ENCODE measurements at places on chromosomes 7 and 10.

GRCh38 chr10:74011770-74012169 is 13.9 kb downstream of the VCL start:
- peak; percentile 76 for DNase-seq

DNA sequence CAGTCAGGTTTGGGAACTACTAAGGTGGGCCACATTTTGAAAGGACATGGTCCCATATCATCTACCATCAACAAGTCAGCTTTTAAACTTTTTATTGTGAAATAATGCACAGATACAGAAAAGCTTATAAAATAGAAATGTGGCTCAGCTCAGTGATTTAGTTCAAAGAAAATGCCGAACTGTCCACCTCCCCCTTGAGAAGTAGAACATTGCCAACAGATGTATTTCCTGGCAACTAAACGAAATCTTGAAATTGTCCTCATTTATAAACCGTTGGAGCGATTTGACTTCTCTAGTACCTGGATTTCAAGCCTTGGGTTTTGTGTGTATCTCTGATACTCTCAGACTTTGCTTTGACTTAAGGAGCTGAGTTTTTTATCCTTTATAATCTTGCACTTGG is 32.7 kb upstream of the SMNDC1 start:
- DNase-seq = no peak

- no peak for DNase-seq
Measured at GRCh38 chr10:77229704-77230103, 407.9 kb downstream of the KCNMA1 start.

- DNase-seq = no peak
Measured at GRCh38 chr10:59995862-59996261, 89.5 kb upstream of the CCDC6 start.

DNA sequence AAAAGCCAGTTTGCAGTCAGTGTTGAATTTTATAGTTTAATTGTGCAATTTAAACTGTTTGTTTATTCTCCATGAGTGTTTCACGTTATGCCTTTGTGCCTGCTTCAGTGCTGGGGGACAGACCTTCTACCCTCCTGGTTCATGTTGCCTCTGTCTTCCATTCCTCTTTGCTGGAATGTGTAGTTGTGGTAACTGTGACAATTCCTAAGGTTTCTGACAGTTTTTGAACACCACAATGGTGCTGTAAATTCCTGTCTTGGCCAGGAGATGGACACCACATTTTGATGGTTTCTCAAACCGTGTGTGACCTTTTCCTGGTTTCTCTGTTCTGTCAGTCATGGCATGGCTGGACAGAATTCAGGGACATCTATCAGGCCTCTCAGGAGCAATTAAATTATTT is 201.7 kb downstream of the BICC1 start:
- no peak for DNase-seq

DNA sequence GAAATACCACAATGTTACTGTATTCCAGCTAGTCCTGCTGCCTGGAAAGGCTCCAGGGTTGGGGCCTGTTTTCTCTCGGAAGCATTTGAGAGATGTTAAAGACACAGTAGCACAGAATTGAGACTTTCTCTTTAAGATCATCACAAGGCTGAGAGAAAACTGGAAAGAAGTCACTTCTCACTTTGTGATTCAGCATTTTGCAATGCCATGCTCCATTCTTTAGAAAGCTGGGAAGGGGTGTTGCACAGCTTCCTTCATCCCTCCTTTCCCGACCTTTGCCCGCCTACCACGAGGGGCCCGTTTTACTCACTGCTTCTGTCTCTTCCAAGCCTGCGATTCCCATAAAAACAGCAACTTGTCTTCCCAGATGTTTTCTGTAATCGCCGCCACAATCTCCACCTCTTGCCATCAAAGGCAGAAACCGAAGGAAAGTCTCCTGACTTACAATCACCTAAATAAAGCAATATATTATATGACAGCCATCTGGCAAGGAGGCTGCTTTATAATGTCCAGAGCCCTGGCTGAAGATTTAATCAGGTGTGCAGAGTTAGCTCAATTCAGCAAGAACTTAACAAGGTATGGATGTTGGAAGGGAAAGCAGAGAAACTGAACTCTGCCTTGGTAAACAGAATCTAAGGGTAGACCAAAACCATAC is 18.9 kb downstream of the NOD1 start:
- peak; percentile 92 for DNase-seq

DNA sequence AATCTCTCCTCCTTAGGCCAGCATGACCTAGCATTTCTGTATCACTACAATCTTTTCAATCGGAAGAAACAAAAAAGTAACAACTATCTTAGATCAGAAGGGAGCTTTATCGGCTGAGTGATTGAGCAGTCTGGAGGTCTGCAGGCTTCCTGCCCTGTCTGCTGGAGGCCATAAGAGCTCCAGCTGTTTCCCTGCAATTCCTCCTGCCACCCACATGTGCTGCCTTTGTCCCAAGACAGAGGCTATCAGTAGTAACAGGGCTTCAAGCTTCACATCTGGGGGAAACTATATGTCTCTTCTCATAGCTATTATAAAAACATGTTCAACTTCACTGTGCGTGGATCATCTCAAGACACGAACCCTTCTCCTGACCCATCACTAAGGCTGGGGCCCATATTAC is 70.1 kb upstream of the VWC2 start:
- no peak for DNase-seq

DNA sequence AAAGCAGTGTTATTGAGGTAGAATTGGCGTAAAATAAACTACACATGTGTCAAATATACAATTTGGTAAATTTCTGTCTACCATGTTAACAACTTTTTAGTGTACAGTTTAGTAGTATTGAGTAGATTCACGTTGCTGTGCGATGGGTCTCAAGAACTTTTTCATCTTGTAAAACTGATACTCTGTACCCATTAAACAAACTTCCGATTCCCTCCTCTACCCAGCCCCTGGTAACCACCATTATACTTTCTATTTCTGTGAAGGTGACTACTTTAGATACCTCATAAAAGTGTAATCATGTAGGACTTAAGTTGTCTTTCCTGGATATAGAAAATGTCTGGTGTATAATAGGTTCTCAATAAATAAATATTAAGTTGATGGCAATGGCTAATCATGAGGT is 408.5 kb upstream of the POT1 start:
- no peak for DNase-seq

DNA sequence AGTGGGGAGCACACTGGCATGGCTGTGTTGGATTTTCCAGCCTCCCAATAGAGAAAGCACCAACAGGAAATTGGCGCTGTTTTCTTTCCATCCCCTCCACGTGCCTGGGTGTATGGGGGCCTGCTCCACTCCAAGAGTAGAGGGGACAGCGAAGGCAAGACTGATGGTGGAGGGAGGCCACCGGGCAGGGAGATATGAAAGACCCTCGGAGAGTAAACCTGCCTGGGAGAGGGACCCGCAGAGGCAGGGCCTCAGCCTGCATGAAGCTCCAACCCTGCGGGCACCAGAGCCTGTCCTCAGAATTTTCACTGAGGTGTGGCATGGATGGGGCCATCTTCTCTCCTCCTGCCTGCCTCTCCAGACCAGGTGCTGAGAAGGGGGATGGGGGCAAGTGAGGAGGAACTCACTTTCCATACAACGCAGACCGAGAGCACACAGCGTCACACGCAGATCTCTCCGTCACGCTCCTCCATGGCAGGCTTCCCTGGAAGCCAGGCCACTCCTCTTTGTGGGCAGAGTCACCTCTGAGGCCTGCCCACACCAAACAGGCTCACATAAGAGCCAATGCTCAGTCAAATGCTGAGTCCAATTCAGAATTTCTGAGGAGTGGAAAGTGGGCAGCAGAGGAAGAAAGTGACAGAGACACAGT is 18.8 kb downstream of the ANXA11 start:
- no peak for DNase-seq

Data from skeletal muscle cell (primary cell).